ENCODE measurements at places on chromosomes 7 and 10.

DNA sequence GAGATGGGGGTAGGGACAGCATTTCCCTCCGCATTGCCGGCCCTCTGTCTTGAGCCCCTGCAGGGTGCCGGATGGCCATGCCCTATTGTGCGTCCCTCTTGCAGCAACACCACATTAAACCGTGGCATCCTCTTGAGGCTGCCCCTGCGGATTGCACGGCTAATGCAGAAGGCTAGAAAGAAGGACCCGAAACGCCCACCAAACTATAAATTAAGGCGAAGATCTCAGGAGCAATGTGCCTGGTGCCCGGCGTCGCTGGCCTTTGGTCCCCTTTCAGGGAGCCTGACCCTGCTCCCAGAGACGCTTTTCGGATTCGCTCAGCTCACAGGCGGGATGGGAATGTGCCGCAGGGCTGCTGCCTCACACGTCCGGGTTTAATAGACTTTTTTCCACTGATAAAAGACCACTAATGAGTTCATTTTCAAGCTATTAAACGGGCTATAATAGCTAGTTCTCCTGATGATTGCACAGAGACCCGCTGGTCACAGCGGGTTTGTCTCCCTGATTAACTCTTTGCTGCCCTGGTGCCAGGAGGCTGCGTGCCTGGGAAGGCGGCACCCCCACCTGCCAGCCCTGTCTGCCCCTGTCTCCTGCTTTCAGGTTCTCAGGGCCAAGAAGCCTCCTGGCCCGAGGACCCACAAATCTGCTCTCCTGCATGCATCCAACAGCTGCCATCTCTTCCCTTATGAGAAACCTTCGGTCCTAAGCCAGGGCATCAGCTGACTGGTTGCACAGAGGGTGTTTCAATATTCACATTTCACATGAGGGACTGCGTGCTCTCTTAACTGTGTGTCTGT lies 128.3 kb downstream of the ADARB2 start:
- DNase-seq, result no peak

GRCh38 chr10:77084431-77085144 lies 553.0 kb downstream of the KCNMA1 start:
- no peak for DNase-seq

DNA sequence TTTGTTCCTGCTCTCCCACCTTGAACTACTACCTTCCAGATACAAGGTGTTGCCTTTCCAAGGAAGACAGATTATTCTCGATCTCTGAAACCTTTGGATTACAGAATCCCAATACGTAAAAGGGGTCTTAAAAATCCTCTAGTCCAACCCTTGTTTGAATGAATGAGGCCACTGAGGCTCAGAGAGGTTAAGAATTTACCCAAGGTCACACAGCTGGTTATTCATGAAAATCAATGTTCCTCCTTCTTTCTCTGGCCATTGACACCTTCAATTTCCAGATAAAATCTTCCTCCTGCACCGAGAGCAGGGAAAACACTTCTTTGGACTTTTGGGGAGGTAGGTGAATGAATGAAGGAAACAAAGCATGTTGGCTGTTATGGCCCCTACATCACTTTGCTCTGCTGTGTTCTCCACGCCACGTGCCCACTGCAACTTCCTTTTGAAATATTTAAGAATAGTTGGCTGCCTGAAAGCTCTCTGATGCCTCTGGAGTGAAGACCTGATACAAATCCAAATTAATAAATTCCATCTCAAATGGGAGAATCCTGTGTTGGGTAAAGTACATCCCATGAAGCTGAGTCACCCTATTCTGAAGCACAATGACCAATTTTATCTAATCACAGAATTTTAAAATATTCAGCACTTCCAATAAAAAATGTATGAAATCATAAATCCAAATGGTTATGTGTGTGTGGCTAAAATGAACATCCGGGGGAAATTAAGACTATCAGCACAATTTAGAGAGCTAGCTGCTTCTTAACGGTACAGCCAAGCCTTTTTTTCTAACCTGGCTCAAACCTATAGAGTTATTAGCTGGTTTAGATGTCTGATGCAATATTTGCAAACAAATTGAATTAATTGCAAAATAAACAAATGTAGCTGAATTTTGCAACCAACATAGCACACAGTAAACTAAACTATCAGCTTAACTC lies 7.3 kb downstream of the SVIL start:
- DNase-seq, result no peak

DNA sequence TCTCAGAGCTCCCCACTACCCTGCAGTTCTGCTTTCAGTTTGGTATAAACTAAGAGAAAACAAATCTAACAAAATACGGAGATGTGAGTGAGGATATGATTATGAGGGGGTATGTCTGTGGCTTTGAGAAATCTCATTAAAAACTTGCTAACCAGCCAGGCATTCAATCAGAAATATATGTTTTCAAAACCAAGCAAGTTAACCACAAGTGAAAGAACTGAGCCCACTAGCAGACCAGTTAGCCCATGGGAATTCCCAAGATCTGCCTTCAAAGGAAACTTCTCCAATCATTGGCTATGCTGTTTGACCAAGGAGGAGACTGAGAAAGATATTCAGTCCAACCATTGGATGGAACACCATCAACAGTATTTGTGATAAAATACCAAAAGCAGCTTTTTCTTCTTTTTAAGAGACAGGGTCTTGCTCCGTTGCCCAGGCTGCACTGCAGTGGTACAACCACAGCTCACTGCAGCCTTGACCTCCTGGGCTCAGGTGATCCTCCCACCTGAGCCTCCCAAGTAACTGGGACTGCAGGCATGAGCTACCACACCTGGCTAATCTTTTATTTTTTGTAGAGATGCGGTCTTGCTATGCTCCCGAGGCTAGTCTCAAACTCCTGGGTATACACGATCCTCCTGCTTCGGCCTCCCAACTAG lies 41.2 kb downstream of the FGFR2 start:
- no peak for DNase-seq
